NCI-H1048 (cell line): ENCODE measurements at places on chromosomes 3 and 15.

GRCh38 chr3:54909191-54909590, 18.7 kb downstream of the LRTM1 start:
- no peak for DNase-seq

- DNase-seq, result no peak
These were observed 8.6 kb downstream of the NT5DC2 start for GRCh38 chr3:52524752-52525679.

- no peak for DNase-seq
These were observed 58.4 kb downstream of the NOX5 start for GRCh38 chr15:69072906-69073305.

DNA sequence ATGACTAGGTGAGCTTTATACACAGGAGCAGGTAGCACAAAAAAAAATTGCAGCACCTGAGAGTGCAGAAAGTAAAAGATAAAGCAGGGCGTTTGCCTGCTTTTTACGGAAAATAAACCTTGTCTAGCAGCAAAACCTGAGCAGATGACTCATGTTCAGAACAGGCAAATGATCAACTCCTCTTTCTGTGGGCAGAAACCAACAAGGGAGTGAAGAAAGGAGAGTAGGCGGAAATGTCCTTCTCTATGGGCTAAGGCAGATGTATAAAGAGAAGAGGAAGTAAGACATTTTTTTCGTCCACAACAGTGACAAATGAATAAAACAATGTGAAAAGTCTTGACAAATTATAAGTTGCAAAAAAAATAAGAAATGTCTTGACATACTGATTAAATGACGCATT, 24.5 kb upstream of the GMNC start:
- DNase-seq, result no peak

DNA sequence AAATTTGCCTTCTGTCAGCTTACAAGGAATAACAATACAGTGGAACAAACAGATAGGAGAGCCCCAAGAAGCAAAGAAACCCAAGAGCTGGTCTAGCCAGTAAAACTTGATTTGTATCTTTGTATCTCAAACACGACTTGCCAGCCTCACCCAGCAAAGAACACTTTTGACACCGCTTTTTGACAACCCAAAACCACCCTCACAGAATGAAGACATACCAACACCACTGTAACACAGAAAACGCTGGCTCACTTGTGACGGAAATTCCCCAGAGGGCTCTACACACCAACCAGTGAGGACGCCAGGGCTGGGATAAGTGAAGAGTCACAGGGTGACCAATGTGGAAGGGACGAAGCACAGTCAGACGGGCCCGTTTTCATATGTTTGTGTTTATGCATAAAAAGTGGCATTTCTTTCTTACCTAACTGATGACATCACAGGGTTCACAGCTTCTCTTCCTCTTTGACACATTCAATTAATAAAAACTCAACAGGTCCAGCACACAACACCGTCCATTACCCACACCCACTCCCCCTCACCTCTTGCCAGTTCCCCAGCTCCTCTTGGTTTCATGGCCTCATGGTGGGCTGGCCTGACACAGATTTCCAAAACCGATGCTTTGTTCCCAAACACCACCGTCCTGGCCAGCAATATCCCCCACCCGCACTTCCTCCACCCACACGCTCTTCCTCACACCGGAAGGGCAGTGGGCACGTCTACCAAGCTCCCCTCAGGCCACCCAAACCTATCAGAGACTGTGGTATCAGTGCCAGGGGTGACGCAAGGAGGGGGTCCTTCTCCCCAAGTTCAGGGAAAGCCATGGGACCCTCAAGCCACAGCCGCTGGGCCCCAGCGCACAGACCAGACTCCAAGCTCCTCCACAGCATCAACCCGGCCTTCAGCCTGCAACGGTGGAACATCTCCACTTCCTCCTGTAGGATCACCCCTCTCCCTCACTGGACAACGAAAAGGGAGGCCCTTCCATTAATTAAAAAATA, 94.2 kb downstream of the ADAMTS17 start:
- no peak for DNase-seq

GRCh38 chr3:105869861-105870755, 1.3 kb upstream of the CBLB start:
- no peak for DNase-seq

- no peak for DNase-seq
These were observed 53.8 kb downstream of the CMTM8 start for GRCh38 chr3:32292085-32292796.

GRCh38 chr3:188156056-188156455, 2.1 kb downstream of the LPP start:
- no peak for DNase-seq

DNA sequence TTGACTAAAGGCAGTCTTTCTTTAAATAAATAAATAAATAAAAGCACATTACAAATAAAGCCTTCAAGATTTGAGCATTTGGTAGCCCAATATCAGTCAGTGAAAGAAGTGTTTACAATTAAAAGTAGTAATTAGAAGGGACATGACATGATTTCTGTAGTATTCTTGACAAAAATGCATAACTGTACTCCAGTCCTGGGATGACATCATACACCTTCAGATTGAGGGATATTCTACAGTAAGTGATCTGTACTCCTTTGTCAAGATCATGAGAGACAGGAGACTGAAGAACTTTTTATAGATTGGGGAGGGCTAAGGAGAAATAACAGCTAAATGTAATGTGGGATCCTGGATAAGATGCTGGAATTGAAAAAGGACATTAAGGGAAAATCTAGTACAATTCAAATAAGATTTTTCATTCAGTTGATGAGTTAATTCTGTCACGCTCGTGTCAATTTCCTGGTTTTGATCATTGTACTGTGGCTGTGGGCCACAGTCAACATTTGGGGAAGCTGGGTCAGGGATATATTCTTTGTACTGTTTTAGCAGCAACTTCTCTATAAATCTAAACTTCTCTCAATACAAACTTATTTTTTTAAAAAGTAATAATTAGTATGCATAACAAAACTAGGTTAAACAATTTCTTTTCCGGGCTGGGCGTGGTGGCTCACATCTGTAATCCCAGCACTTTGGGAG, 314.8 kb downstream of the PTPRG start:
- DNase-seq, result no peak

DNA sequence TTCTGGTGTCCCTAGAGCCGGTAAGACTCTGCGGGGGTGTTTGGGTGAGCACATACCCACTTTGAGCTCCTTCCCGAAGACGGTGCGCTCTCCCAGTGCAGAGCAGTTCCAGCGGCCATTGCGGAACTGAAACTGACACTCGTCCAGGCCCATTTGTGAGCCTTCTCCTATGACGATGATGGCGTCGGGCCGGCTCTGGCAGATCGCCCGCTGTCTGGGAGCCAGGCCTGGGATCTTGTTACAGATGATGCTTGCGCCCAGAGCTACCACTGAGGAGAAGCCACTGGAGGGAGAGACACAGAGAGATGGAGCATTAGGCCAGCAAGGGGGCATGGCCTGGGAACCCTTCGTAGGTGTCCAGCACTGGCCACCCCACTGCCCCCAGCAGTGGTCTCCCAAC, 5.0 kb downstream of the WNT7A start:
- no peak for DNase-seq

DNA sequence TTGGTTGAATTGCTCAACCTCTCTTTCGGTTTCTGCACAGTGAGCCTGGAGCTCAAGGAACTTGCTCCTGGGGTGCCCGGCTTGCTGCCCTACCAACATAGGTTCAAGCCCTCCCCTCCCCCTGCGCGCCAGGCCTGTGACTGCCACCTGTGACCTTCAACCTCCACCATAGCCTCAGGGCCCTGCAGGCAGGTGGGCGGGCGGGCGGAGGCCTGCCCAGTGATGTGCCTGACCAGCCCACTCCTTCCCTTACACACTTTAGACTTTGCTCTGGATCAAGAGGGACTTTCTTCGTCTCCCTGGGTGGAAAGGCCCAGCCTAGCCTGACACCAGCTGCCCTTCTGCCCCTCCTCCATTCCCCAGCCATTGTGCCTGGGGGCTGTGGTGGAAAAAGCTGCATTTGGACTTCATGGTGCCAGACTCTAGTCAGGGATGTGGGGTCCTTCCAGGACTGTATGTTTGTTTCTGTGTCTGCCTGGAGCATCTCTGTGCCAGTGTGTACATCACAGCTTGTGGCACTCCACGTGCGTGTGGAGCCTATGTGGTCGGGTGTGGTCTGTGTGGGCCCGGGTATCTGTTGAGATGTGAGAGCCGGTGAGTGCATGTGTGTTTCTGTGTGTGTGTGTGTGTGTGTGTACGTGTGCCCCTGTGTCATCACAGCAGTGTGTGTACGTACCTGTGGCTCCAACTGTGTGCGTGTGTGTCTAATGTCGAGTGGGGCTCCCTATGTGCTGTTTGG, 9.5 kb downstream of the PRKCD start:
- no peak for DNase-seq

- DNase-seq, result no peak
These were observed 13.5 kb downstream of the POC1A start for GRCh38 chr3:52140769-52141168.

DNA sequence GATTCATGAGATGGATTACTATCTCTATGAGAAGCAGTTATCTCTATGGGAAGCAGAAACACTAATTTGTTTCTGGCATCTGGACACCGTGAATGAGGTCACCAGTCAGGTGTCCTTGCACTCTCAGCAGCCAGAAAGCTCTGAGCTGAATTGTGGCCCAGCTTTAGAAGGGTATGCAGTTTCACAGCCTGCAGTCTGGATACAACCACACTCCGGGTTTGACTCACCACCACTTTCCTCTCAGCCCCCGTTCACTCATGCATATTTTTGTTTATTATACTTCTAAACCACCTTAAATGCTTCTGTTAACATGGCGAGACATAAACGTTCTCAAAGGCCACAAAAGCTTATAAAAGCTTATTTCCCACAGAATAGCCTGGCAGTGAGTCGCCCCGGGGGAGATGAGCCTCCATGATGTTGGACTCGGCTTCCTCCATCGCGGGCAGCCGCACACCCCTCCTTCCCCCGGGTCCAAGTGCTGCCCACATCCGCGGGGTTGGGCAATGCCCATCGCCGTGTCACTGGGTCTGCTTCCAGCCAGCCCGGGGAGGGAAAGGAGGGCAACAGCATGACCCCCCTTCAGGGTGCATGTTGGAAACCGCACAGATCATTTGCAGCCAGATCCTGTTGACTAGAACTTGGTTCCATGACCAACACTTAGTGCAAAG, 16.8 kb upstream of the SLC41A3 start:
- DNase-seq, result no peak

DNA sequence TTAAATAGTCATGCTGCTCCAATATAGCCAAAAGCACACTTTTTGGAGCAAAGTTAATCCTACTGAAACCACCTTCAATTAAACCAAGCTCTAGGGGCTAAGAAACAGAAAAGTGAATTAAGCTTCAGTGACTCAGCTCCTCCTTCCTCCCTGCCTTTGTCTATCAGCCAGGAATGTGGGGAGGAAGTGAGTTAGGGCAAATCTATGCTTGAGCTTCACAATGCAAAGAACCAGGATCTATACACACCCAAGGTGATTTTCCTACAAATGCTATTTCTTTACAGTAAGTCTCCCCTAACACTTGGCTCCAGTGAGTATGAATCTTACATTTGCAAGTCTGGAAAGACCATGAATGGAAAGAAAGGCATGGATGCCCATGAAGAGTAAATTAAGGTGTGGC, 212.1 kb downstream of the P3H2 start:
- DNase-seq, result no peak

- no peak for DNase-seq
These were observed 1.1 kb upstream of the INTS14 start for GRCh38 chr15:65611888-65612615.

DNA sequence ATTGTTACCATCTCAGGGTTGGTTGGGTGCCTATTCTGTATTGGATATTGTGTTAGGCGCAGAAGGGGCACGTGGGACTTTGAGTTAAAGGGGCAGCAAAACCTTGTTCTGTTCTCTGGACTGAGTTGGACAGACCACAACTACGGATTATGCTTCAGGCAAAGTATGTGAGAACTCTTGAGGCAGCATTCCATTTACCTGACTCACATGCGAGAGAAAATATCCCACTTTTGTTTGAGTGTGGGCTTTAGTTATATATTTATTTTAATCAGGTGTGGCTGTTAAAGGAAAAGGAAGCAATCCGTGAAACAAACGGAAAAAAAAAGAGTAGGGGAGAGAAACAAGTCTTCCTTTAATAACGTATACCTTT, 627 bp upstream of the PLS1 start:
- no peak for DNase-seq

GRCh38 chr3:110957247-110958025, 114.2 kb upstream of the NECTIN3 start:
- no peak for DNase-seq

DNA sequence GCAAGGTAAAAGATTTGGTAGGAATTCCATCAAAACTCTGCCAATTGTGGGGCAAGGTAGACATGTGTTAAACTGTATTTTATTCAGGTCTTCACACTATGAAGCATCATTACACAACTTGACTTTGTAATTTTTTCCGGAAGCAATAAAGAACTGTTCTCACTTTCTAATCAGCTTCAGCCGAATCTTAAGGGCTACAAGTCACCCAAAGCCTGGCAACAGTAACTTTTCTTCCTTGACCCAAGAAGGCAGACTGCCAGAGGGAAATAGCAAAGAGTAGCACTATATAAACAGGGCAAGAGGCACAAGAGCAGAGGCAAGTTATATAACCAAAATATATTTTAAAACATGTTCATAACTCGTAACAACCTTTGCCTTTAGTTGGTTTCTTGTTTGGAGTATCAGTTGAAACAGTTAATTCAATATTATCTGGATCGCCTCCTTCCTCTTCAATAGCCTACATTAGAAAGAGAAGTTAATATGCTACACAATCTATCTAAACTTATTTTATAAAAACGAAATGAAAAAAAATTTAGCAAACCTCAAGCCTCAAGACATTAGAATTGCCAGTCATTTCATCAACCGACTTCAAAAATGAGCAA, 1.4 kb downstream of the SLTM start:
- no peak for DNase-seq

DNA sequence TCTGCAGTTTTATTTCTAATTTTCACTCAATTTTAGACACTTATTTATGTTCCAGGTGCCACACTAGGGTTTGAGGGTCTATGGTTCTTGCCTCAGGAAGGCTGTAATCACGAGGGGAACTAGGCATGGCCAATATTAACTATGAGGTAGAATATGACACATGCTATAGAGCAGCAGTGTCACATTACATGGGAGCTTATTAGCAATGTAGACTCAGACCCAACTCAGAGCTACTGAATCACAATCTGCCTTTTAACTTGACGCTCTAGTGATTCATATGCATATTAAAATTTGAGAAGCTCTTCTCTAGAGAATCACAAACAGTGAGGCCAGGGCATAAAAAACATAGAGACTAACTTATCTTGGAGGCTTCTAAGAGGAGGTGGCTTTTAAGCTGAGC, 32.8 kb upstream of the MRPL3 start:
- DNase-seq, result no peak

DNA sequence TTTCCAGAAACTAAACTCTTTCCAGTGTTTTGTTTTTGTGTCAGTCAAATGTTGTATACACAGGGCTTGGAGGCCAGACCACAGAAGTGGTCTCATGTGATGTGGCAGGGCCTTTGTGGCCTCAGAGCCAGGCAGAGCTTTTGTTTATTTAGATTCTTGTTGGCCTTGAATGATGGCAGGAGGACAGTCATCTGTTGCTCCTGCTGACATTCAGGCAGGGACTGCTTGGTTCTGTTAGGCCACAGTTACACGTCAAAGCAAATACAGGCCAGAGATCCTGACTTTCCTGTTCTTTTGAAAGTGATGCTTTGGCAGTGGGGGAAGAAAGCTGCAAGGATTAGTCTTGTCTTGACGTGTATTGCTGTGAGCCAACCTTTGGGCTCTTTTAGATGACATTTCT, 325.1 kb downstream of the CACNA2D3 start:
- DNase-seq, result no peak
